Retinal pigment epithelial cell (primary cell): ENCODE measurements at places on chromosomes 13 and 19.

DNA sequence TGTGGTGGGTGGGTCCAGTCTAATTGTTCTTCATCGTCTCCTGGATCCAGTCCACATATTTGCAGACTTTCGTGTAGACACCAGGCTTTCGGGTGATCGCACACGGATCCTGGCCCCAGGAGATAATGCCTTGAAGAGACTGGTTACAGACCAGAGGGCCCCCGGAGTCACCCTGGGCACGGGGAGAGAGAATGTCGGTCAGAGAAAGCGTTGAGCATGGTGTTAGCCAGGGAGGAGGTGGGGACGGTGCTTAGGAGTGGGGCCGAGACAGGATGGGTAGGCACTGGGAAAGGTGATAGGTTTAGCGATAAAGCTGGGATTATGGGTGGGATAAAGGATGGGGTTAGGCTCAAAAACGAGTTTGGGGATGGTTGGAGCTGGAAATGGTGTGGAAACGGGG lies 3.0 kb upstream of the KLK10 start:
- DNase-seq = no peak

DNA sequence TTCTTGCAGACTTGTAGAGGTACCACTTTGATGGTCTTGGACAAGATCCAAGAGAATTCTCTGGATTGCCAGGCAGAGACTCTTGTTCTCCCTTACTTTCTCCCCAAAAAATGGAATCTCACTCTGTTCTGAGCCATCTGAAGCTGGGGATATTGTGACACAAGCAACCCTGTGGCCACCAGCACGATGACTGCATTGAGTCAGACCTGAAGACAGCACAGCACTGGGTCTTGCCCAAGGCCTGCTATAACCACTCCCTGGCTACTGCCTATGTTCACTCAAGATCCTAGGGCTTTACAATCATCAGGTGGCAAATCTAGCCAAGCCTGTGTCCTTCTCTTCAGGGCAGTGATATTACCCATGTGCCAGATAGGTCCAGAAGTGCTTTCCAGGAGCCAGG lies 202.5 kb upstream of the SERP2 start:
- DNase-seq = no peak

DNA sequence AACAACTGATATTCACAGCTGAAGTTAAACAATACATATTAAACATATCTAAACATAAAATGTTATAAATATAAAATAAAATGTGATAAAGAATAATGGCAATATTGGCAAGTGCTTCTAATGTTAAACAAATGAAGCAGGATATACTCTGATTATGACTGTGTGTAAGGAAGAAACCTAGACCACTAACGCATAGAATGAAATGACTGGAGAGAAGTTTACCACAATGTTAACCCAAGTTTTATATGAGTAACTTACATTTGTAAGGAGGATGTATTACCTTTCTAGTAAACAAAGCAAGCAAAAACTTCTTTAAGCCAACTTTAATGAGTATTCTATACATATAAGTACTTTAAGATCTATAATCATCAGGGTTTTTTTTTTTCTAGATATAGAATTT lies 43.0 kb downstream of the RB1 start:
- DNase-seq = no peak

- DNase-seq = no peak
Measured at GRCh38 chr13:106786006-106786563, 218.1 kb upstream of the ARGLU1 start.

- DNase-seq = no peak
Measured at GRCh38 chr19:54684527-54684926, 21.7 kb downstream of the LILRB4 start.

DNA sequence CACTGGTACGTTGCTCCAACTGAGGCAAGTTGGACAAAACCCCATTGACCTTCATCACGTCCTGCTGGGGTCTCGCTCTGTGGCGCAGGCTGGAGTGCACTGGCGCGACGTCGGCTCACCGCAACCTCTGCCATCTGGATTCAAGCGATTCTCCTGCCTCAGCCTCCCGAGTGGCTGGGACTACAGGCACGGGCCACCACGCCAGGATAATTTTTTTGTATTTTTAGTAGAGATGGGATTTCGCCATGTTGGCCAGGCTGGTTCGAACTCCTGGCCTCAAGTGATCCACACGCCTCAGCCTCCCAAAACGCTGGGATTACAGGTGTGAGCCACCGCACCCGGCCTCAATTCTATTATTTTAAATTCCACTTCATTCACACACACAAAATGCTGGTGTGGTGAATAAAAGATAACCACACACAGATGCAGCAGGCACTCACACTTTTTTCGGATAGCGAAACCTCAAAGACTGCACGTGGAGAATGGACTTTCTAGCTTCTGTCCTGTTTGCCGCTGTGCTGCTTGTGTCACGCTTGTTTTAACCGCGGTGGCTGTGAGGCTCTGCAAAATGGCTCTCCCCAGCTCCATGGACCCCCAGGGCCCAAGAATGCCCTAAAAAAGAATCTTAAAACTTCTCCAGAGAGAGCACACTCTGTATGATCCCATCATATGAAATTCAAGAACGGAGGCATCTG lies 58.4 kb downstream of the COL4A1 start:
- DNase-seq = no peak

DNA sequence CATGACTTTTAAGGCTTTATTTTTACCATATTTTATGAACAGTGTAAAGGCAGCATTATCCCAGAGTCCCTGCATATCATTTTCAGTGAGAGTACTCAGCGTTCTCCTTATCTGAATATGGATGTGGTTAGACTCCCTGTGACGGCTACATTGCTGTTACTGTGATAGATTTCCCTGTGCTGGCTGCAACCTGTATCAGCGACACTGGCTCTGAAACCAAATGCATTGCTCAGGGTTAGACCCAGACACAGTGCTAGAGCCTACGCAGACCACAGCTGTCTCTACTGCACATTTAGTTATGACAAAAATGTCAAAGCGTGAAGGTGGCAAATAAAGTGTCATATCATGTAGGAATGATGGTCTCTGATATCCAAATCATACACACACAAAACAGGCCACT lies 138.0 kb downstream of the ENOX1 start:
- no peak for DNase-seq

DNA sequence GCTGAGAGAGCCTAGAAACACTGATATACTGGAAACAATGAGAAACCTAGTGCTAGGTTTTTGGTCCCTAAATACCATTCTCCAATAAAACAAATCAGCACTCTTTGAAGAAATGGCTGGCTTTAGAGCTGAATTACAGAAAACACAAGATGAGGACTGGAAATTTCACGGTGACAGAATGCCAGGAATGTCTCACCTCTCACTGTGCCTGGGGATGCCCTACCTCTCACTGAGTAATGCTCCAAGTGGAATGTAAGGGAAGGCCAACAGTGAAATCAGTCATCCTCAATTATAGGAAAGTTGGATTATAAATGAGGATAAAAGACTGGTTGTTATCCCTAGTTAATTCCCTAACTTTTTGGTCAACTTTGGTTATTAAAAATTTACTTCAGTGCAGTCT lies 259.0 kb downstream of the NALCN start:
- peak; percentile 30 for DNase-seq

DNA sequence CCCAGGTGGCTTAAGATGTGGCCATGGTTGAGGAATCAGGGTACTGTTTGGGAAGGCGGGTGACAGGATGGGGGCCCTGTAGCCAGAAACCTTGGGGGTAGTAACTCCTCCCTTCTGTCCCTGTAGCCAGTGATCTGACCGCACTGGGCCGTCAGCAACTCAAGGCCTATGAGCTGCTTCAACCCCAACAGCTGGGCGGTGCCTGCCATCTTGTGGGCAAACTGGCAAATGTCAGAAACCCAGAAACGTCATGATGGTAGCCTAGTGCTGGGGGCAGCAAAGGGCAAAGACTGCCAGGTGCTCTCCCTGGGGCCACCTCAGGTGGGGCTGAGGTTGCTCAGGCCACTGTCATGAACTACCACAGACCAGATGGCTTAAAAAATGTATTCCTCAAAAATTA lies 3.5 kb downstream of the COPE start:
- DNase-seq = no peak

DNA sequence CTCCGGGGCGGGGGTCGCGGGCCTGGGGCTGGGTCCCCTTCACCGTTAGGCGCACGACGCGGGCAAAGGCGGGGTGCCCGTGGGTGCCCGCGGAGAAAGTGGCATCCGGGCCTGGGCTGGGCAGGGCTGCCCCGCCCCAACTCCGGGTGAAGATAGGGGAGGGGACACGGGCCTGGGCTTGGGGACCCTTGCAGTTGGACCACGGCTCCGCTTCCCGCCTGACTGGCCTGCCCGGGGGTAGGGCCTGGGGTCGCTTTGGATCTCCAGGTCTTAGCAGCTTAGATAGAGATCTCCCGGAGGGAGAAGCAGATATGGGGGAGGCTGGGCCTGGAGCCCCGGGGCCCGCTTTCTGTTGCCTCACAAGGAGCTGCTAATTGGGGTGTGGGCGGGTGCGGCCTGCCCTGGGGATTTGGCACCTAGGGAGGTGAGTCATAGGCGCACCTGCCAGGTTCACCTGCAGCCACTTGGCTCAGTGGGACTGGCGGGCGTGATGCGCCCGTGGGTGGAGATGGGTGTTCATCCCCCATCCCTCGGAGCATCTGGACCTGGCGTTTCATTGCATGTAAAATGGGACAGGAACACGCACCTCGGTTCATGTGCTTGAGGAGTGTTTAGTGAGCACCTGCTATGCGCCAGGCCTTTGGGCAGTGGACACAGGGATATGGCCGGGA lies 585 bp downstream of the MAP1S start:
- DNase-seq = no peak

DNA sequence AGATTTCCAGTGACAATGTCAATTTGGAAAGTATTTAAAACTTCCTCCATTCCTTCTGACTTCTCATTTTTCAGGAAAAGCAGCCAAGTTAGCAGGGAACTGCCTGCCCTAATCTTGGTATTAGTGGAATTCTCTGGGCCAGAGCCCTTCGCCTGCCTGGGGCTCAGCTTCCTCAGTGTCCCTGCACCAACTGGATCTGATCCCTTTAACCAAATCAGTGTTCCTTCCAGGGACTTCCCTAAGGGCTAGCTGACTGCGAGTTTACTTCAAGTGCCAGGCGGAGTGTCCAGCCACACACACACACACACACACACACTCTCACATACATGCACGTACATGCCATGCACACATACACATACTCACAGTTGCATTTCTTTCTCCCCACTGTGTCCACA lies 20.0 kb downstream of the RAB20 start:
- no peak for DNase-seq

DNA sequence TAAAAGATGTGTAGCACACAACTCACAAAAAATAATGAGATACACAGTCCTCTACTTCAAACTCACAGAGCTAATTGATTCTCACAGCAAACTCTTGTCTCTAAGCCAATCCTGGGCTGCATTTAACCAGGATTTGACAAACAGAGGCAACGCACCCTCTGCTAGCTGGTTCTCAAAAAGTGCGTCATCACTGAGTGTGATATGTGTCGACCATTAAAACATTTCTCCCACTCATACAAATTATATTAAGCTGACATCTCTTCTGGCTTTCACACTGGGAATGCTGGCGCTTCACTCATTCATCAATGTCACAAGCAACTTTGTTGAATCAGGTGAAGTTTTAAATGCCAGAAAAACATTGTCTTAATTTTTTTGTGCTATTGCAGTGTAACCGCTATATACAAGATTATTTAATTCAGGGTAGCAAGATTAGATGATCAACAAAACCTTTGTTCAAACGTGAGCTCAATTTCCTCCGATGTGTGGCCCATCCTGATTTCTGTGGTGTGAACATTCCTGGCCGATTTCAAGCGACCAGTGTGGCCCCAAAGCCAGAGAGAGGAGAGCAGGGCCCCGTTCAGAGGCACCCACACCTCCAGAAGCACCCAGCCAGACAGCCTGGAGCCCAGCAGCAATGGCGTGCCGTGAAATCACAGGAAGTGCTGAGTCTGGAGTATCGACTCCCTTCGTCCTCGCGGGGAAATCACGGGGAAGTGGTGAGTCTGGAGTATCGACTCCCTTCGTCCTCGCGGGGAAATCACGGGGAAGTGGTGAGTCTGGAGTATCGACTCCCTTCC lies 49.4 kb downstream of the RASA3 start:
- DNase-seq = no peak

DNA sequence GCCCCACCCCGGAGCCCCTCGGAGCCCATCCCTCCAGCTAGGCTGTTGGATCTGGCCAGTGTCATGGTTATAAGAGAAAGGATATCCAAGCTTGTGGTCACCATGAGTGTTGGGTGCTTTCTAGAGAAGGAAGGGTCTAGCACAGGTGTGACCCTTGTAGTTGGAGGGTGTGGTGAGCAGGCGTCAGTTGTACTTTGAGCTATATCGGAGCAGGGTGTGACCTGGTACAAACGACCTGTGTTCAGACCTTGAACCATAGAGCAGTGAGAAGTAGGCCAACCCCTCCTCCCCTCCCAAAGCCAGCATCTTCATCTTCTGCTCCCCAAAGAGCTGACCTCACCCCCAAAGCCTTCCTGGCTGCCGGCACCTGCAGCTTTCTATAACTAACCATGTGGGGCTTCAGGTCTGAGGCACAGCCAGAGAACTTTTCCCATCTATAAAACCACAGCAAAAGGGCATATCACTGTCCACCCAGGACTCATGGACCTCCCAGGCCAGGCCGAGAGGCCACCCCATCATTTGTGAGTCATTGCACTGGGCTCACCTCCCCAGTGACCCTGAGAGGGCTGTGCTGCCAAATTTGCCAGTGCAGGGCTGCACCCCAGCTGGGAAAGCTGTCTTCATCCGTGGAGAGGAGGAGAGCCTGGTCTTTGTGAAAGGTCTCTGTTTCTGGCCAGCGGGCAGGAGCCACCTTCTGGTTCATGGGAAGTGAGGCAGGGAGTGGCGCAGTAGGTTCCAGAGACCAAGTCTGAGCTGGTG lies 14.2 kb downstream of the RAB8A start:
- no peak for DNase-seq

- no peak for DNase-seq
Measured at GRCh38 chr19:33430674-33431277, 57.3 kb downstream of the CEBPG start.

DNA sequence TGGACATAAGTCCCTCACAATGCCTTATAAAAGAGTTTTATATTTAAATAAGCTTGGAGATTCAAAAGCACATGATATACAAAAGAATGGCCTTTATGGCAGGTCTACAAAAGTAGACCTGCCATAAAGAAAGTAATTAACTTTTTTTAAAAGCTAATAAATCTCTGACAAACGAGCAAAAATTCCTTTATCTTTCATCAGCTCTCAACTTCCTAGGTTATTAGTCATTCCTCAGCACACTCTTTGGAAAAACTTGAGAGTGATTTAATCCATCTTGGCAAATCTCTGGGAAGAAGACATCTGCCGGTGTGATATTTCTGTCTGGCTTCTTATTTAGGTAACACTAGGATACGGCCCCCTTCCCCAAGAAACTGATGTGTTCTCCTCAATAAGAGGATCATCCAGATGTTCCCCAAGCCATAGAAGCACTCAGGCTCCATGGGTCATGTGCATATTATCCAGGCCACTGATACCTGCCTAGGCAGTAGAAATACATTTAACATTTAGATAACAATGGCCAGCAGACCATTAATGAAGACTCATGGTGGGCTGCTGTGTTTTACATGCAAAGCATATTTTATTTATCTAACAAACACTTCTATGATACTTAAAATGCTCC lies 372.7 kb downstream of the LIG4 start:
- no peak for DNase-seq
